Iris pigment epithelial cell (primary cell): ENCODE measurements at places on chromosomes 4 and X.

DNA sequence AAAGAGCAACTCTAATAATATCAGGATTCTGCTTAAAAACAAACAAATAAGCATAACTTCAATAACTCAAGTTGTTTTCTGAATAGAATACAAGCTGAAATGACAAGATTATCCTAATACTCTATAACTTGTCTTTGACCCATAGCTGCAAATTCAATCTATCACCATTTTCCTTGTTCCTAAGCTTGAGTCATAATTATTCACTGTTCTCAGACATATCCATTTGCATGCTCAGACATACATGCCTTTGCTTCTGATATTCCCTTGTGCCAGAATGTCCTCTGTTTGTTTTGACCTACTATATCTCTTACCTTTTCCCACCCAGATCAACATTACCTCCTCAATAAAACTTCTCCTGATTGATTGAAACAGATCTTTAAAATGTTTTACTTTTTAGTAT, 109.7 kb downstream of the SNCA start:
- no peak for DNase-seq

DNA sequence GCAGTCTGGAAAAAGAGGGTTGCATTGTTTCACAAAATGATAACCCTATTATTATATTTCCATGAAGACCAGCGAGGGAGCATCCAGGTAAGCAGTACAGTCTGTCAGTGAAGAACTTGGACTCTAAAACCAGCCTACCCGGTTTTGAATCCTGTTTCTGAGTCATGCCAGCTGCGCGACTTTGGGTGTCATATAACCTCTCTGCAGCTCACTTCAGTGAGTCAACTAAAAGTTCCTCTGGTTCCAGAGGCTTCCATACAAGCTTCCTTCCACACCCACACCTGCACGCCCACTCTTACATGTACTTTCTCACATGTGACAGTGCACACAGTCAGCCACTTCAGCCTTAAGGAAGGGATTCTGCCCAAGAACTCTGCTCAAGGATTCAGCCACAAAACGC, 49.8 kb upstream of the PRPS2 start:
- no peak for DNase-seq

GRCh38 chr4:42478509-42478908, 81.2 kb downstream of the SHISA3 start:
- no peak for DNase-seq

GRCh38 chrX:110407910-110408545, 49.4 kb downstream of the RTL9 start:
- DNase-seq, result peak; percentile 56

DNA sequence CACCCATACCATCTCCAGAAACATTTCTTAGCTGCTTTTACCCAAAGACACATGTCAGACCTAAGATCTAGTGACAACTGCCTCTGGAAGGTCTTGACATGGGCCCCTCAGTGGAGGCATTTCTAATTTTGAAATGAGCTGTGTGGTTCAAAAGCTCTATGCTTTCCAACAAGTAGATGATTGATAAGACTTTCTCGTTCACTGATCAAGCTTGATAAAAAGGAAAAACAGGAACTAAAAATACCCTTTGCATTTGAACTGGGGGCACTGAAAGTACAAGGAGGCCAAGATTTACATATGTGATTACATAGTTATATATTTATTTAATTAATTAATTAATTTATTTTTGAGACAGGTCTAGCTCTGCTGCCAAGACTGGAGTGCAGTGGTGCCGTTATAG, 61.3 kb upstream of the SCOC start:
- DNase-seq, result no peak

DNA sequence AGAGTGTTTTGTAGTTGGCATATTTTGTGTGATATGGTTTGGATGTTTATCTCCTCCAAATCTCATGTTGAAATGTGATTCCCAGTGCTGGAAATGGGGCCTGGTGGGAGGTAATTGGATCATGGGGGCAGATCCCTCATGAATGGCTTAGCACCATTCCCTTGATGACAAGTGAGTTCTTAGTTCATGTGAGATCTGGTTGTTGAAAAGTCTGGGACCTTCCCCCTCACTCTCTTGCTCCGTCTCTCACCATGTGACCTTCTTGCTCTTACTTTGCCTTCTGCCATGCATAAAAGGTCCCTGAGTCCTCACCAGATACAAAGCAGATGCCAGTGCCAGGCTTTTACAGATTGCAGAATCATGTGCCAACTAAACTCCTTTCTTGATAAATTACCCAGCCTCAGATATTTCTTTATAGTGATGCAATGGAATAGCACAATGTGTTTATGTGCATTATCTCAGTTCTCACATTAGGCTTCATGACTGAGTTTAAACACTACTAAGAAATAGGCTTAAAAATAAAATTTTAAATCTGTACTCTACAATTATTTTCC, 1348.8 kb downstream of the STIM2 start:
- DNase-seq, result no peak

DNA sequence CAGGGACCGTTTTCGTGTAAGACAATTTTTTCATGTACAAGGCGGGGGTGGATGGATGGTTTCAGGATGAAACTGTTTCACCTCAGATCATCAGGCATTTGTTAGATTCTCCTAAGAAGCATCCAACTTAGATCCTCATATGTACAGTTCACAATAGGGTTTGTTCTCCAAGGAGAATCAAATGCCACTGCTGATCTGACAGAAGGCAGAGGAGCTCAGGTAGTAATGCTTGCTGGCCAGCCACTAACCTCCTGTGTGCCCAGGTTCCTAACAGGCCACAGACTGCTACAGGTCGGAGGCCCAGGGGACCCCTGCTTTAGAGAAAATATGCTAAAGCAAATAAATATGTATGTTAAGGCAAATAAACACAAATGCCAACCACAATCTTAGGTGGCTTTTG, 61.3 kb downstream of the PPP3CA start:
- no peak for DNase-seq

- DNase-seq, result no peak
These were observed 178.0 kb downstream of the DCLK2 start for GRCh38 chr4:150256225-150256620.

GRCh38 chrX:124005228-124005627, 43.7 kb downstream of the STAG2 start:
- DNase-seq, result no peak
